Stimulated activated CD4-positive, alpha-beta T cell treated with anti-CD3 and anti-CD28 coated beads, Interleukin-1b, Interleukin-23, amount 100 ng/mL, for 24 hours (primary cell): ENCODE measurements at places on chromosomes 6 and 20.

GRCh38 chr6:34152042-34152524 lies 6.2 kb upstream of the GRM4 start:
- DNase-seq: no peak

GRCh38 chr6:36929152-36929551 lies 25.4 kb upstream of the PI16 start:
- DNase-seq: no peak

GRCh38 chr20:62133051-62133845 lies 9.9 kb downstream of the PSMA7 start:
- no peak for DNase-seq

GRCh38 chr20:62935968-62936585 lies 1.9 kb upstream of the GID8 start:
- DNase-seq: no peak

DNA sequence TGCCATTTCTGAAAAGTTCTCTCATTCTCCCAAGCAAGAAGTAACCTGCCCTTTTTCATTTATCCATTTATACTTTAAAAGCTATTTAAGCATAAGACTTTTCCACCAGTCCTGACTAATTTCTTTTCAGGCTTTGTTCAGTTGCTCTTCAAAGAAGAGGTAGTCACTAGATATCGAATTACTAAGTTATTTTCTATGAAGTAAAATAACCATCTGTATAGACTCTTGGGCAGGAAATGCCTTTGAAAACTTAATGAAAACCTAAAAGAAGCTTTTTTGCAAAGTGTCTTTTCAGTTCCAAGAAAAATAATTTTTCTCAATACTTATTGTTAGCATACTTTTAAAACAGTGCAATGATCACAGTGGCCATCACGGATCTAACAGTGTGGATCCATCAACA lies 31.3 kb upstream of the LAMP5 start:
- DNase-seq: no peak

DNA sequence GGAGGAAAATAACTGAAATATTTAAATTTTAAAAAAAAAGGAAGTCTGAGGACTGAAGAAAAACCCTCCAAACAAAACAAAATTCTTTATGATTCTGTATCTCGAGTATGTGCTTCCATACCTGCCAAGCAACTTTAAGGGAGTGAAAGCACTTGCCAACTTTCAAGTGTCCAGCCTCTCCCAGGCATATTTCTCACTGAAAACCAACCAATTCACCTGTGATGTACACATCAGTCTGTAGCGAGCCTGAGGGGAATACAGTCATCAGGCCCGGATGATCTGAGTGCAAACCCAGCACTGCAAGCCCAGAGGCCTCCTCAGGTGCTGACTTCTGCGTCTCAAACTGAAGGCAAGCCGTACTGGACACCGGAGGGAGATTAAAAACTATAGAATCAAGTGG lies 164.8 kb upstream of the NT5E start:
- no peak for DNase-seq

DNA sequence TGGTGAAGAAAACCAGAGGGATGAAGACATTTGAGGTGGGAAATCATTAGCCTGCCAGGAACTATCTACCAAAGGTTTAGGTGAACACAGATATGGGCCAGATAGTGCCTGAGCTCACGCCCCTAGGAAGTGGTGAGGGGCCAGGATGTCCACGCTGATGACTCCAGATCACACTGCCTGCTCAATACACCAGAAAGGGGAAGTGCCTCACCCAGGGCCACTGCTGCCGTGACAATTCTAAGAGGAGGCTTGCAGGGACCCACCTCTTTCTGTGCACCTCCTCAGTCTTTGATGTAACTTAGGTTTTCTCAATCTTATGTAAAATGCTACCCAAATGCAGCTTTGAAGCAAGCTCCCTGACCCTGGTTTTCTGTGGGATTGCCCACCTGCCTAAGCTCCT lies 5.4 kb upstream of the RAB44 start:
- DNase-seq: no peak

GRCh38 chr20:50385733-50386640 lies 124.2 kb upstream of the PTPN1 start:
- no peak for DNase-seq

- no peak for DNase-seq
Observed at GRCh38 chr6:82712826-82713225, 349.2 kb downstream of the TPBG start.
